ENCODE measurements at places on chromosomes 13 and 19. TPM values are rescaled to one million over a fixed set of nuclear protein-coding genes. Genes with fewer than 3 reads are reported as not detected.

Gene ZNF548
- total RNA-seq, result 16.1 TPM

DNA sequence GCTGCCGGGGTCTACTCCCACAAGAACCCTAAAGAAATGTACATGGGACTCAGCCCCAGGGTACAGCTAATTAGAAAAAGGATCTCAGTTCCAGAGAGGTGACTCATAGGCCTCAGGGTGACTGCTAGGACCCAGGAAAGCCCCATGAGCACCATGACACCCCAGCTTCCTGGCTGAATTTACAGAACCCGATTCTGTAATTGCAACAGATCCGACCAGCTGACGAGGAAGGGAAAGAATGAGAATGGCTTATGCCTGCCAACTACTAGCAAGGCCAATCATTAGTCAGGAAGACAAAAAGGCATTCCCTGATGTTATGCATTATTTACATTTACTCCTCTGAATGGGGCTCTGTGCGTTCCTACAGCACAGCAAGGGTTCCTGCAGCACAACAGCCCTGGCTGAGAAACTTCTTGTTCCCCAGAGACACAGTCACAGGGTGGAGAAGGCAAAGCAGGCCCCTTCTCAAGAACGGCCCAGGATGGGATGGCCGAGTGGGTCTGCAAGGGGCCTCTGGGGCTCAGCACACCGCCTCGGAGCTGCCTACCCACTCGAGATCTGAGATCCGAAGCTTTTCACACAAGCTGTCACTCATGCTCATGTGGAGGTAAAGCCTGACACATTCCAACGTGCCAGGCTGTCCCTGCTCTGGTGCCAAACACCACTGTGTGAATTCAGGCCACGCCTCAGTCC, 27.2 kb downstream of the PBX4 start:
- no peak for DNase-seq

Gene KIR3DL1
- not detected for total RNA-seq

- DNase-seq, result no peak
These were observed 455.4 kb downstream of the FGF14 start for GRCh38 chr13:101946401-101946800.

GRCh38 chr19:52646571-52647217, 8.5 kb upstream of the ZNF83 start:
- no peak for DNase-seq

- DNase-seq, result no peak
These were observed 51.4 kb upstream of the ITM2B start for GRCh38 chr13:48181482-48182145.

Gene ZFR2
- 0.62 TPM for total RNA-seq

Gene ZNF880
- 18.3 TPM for total RNA-seq

GRCh38 chr19:32652894-32653598, 21.9 kb downstream of the ANKRD27 start:
- DNase-seq, result peak; percentile 82

- DNase-seq, result no peak
These were observed 34.3 kb upstream of the TEX29 start for GRCh38 chr13:111286162-111286561.

Gene ADAMTS10
- total RNA-seq, result 15.0 TPM

DNA sequence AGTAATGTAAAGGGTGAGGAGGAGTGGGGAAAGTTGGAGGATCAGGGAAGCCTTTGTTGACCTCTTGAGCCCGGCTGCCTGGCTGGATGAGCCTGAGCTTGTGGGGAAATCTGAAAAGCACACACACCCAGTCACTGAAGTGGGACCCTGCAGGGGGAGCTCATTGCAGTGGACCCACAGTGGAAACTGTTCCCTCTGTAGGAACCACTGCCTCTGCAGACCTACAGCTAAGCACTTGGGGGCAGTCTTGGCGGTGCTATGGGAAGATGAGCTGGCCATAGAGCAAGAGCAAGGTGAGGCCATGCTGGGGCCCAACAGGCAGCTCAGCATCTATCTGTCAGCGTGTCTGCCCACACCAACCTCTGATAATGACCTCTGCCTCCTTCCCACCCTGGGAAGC, 294.8 kb downstream of the TSHZ3 start:
- no peak for DNase-seq

Gene ANKLE1
- 0.30 TPM for total RNA-seq

GRCh38 chr19:2577722-2578335, 101.9 kb downstream of the GADD45B start:
- DNase-seq, result peak; percentile 38

GRCh38 chr19:3004522-3004921, 24.6 kb downstream of the TLE2 start:
- no peak for DNase-seq

DNA sequence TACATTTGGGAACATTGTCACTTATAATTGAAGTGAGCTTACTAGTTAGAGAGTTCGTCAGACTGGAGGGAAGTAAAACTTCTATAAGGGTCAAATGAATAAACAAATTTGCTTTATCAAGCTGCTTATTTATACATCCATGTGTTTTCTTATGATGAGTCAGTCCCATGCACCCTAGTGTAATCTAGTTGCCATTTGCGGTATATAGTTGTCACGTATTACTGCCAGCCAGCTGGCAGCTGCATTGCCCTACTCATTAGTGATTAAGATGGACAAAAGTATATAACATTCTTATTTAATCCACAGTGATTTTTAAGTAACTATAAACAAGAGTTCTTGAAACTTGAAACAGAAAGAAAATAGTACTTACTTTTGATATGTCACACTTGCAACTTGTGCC, 182.4 kb downstream of the GPC6 start:
- DNase-seq, result no peak

Gene EBI3
- not detected for total RNA-seq

Gene CGB7
- not detected for total RNA-seq

DNA sequence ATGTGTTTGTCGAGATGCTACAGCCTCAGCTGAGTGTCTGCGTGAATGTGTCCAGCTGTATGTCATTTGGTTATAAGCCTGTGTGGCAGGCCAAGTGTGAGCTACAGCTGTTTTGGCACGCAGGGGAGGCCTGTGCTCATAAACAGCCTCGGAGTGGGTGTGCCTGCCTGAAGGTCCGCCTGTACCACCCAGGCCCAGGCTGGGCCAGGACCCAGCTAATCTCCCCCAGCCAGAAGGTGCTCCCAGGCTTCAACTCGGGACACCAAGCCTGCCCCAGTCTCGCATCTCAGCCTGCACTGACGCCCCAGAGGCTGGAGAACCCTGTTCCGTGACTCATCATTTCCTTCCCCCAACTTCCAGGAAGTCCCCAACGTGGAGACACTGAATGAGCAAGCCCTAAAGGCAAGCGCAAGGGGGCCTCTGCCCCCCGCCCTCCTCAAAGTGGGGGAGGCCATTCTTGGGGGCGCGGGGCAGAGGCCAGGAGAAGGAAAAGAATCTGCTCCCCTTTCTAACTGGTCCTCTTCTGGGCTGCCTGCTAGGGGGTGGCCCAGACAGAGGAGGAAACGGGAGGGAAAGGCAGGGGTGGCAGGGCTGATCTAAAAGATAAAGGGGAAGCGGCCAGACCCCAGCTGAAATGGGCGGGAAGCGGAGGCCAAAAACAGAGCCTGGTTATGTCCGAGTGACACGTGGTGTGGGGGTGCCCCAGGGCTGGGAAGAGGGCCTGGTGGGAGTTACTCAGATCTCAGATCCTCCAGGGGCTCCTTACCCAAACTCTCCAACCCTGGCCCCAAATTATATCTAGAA, 2.0 kb downstream of the SLC1A5 start:
- peak; percentile 90 for DNase-seq

DNA sequence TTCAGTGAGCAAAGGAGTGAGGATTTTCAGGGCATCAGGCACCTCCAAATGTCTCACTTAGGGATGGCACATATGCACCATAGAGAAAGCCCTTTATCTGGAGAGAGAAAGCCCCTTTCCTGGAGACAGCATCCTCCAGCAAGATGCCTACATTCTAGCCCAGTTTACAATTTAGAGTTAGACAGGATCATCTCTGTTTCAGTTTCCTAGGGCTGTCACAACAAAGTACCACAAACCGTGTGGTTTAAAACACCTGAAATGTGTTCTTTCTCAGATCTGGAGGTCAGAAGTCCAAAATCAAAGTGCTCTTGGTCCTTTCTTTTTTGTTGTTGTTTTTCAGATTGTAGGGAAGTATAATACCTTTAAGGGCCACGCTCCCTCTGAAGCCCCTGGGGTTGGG, 61.8 kb downstream of the MBNL2 start:
- no peak for DNase-seq

- DNase-seq, result no peak
These were observed 932 bp upstream of the ZNF486 start for GRCh38 chr19:20165971-20166592.

DNA sequence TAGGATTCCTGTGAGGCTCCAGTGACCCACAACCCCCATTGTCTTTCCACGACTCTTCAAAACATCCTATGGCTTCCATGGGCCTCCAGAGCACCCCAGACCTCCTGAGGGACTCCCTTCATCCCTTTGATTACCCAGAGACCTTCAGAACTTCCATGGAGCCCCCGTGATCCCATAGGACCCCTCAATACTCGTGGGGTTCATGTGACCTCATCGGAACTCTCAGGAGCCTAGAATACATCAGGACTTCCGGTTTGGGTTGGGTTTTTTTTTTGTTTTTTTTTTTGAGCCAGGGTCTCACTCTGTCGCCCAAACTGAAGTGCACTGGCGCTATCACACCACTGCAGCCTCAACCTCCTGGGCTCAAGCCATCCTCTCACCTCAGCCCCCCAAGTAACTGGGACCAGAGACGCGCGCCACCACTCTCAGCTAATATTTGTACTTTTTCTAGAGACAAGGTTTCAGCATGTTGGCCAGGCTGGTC, 774 bp downstream of the ALDH16A1 start:
- DNase-seq, result no peak

Gene ACTMAP
- 9.2 TPM for total RNA-seq

GRCh38 chr19:49929121-49929610, at the start of the genes ATF5 and NUP62:
Gene ATF5 (plus strand): TSS chr19:49929205. CDS start chr19:49930851, 1,646 bp downstream.
Gene NUP62 (minus strand): TSS chr19:49929504. CDS start chr19:49909807, 19,697 bp downstream.
- DNase-seq, result peak; percentile 93

DNA sequence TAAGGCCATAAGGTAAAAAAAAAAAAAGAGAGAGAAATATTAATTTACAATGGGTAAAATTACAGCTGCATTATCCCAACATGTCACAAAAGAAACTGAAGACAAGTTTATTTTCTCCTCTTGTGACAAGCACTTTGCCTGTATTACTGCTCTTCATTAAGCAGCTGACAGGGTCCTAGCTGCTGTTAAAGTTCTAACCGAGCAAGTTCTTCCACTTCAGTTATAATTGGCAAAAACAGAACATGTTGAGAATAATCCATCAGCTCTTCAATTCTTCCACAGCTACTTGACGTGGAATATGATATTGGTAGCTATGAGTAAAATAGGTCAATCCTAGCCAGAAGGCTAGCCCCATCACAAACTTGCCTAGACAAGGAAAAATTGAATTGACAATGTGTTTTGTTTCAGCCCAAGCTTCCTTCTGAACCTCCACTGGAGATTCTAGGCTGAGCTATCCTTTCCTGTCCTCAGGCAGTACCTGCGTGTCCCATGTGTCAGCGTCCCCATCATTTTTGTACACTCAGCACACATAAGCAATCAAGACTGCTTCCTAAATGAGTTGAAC, 32.2 kb upstream of the DOCK9 start:
- no peak for DNase-seq

Gene PSG6
- not detected for total RNA-seq

- DNase-seq, result no peak
These were observed 92.6 kb downstream of the ZNF486 start for GRCh38 chr19:20259615-20260014.

- no peak for DNase-seq
These were observed 799 bp downstream of the PVR start for GRCh38 chr19:44644402-44645016.

DNA sequence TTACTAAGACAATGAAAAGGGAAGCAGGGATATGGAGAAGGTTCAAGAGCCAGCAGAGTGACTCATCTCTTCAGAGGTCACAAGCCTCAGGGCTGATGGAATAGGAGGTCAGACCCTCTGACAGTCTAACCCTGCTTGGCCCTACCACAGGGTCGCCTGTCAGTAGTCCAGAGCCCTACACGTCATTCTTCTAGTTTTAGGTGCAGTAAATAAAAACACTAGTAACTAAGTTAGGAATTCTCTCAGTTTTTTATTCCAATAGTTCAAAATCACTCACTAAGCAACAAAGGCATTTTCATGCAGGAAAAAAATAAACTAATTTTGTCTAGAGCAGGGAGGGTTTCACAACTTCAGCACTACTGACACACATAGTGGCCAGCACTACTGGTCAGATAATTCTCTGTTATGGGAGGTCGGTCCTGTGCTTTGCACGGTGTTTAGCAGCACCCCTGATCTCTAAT, 27.2 kb downstream of the FOXO1 start:
- no peak for DNase-seq

GRCh38 chr19:35908010-35908441, at the start of gene TYROBP:
Gene TYROBP (minus strand): TSS chr19:35908295. CDS start chr19:35908228, 67 bp downstream.
- DNase-seq, result peak; percentile 84

Gene ZNF835
- total RNA-seq, result 2.6 TPM

Gene IGFL3
- not detected for total RNA-seq

Gene PRR19
- total RNA-seq, result 0.16 TPM

Gene URAD
- not detected for total RNA-seq

- DNase-seq, result no peak
These were observed 406.2 kb downstream of the SUCLA2 start for GRCh38 chr13:47594833-47595232.

DNA sequence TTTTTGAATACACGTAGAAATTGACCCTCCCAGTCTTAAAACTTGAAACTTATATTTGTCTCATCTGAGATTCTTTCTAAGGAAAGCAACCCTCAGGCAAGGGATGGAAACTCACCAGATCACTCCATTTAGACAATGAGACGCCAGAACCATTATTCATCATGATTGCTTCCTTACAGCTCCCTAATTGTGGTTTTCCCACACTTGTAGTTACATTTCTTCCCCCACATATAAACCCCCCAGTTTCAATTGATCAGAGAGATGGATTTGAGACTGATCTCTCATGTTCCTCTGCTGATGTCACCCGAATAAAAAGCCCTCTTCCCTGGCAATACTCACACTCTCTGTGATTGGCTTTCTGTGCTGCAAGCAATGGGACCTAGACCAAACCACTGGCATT, 197.9 kb upstream of the STARD13 start:
- no peak for DNase-seq

- no peak for DNase-seq
These were observed 10.3 kb downstream of the SH3GL1 start for GRCh38 chr19:4390017-4390566.

- no peak for DNase-seq
These were observed 54.6 kb upstream of the RAP2A start for GRCh38 chr13:97379386-97379785.

- no peak for DNase-seq
These were observed 8.5 kb downstream of the MBD3L1 start for GRCh38 chr19:8840708-8841107.

GRCh38 chr13:93786846-93787489, 560.4 kb downstream of the GPC6 start:
- DNase-seq, result no peak

DNA sequence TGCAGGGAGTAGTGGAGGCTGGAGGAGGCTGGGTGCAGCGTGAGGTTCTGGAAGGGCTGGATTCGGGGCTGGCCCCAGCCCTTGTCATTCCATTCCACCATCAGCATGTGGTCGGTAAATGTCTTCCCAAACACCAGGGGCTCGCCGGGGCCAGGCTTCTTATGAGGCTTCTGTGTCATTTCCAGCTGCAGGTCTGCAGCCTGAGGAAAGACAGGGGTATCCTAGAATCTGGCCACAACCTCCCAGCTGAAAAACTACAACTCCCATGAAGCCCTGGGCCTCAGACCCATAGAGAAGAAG, 4.4 kb downstream of the BCAT2 start:
- no peak for DNase-seq

GRCh38 chr13:35473206-35473775, 3.2 kb downstream of the MAB21L1 start:
- no peak for DNase-seq

Data from cardiac septum (tissue), 1 donor.